ENCODE measurements at places on chromosomes 3 and 15. TPM values are rescaled to one million over a fixed set of nuclear protein-coding genes. Genes with fewer than 3 reads are reported as not detected.
A peak's percentile ranks its signal among the peaks of the same experiment; 100 is the strongest.

DNA sequence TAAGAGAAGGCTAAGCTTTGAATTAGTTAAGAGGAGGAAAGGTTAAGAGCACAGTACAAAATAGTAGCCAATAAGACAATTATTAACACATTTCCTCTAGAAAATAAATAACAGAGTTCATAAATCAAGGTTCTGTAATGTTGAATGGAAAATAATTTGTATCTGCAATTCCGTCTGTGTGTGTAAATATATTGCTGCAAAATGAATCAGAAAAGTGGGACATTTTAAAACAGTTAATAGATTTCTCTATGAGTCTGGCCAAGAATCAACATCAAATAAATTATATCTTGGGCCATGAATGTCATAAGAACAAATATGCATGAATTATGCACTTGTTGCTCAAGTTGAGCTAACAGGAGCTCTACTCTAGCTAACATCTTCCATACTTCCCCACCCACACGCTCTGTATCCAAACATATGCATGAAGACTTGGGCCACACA lies 14.2 kb upstream of the SUCNR1 start:
- no peak for DNase-seq

DNA sequence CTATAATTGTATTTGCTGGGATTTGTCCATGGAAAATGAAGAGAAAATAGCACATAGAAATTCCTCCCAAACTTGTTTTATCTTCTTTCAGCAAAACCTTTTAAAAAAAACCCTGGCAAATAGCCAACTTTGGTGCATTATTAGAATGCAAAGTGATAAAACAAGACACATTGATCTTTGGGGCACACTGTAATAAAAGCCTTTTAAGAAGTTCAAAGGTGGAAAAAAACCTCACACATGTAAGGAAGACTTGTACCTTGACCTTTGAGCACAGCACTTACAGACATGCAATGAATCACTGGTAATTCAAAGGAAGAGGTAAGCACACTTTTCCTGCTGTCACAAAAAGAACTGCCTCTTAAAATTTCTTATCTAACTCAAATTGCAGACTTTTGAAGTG lies 8.0 kb upstream of the MORC1 start:
- DNase-seq = no peak

- DNase-seq = no peak
Observed at GRCh38 chr3:123064914-123065313, 1.9 kb upstream of the PDIA5 start.

- no peak for DNase-seq
Observed at GRCh38 chr15:60022379-60022741, 18.2 kb downstream of the FOXB1 start.

DNA sequence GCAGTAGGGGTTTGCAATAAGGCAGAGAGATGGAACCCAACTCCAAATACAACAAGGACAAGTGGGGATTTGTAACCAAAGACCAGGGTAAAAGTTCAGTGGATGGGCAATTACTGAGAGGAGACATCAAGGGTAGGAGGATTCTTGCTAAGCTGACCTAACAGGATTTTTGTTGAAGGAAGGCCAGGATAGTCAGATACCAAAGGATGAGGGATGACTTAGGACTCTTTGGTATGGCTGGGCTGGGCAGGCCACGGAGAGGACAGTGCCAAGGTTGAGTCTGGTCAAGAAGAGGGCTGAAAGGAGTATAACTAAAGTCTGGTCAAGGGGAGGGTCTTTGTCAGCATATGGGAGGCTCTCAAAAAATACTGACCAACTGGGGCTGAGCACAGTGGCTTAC lies 85.3 kb upstream of the UBE2E2 start:
- DNase-seq = no peak

DNA sequence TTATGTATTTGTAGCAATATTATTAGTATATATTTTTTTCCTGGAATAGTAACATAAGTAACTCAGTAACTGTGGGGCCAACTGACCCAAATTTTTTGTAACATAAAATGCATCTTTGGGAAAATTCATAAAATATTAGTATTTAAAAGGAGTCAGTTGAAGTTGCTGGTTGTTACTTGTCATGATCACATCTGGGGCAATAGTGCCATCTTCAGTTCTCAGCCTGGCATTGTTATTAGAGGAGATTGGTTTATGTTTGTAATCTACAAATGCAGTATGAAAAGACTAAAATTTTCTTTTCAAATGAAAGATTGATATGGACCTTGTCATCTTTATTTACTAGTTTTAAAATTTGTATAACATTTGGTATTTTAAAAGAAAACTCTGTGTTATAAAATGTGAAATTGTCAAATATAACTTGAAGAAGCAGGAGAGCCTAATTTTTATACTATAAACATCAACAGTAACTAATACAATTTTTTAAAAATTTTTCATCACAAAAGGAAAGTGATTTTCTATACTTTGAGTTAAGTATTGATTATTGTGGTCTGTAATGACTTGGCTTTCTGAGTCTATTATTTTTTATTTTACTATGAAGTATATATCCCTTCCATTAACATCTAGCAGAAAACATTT lies 38.8 kb upstream of the MLF1 start:
- DNase-seq = peak; percentile 61

GRCh38 chr3:122316368-122316767 lies 8.7 kb upstream of the CSTA start:
- no peak for DNase-seq

DNA sequence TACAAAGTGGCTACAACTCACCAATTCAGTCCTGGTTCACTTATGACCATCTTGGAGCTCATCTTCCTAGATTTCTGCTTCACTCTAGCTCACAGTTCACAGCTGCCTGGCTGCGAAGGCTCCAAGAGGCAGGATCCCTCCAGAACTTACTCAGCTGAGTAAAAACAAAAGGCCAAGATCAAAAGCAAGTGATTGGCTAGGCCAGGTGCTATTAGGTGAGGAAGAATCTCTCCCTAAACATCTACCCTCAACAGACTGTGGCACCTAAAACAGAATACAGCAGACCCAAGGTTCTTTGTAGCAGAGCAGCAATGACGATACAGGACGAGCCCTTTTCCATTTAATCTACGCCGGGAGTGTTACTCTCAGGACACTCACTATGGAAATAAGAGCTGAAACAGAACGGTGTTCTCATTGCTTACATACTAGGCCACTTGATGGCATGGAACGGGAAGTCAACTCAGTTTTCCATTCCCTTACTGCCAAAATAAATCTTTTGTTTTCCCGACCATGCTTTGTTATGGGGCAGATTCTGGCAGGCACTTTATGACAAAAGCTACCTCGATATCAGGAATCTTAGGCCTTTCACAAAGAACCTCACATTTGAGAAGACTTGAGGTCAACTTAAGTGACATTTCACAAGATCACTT lies 901 bp downstream of the ICE2 start:
- peak; percentile 72 for DNase-seq

DNA sequence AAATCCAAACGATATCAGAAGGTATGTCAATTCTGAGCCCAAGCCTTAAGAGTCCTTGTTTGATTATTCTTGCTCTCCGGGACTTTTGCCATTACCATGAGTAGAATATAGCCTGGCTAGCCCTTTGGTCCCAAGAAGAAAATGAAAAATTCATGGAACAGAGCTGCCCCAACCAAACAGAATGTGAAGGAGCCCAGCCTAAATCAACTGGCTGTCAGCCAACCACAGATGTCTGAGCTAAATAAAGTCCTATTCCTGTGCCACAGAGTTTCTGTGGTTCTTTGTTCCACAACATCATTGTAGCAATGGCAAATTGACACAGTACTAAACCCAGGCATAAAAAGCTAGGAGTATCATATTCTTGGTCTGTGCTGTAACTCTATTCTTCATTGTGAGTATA lies 185.2 kb downstream of the CPNE4 start:
- no peak for DNase-seq

GRCh38 chr3:30518181-30518864 lies 88.1 kb upstream of the TGFBR2 start:
- peak; percentile 97 for DNase-seq

GRCh38 chr15:59300618-59301139 lies 72.0 kb downstream of the MYO1E start:
- no peak for DNase-seq

DNA sequence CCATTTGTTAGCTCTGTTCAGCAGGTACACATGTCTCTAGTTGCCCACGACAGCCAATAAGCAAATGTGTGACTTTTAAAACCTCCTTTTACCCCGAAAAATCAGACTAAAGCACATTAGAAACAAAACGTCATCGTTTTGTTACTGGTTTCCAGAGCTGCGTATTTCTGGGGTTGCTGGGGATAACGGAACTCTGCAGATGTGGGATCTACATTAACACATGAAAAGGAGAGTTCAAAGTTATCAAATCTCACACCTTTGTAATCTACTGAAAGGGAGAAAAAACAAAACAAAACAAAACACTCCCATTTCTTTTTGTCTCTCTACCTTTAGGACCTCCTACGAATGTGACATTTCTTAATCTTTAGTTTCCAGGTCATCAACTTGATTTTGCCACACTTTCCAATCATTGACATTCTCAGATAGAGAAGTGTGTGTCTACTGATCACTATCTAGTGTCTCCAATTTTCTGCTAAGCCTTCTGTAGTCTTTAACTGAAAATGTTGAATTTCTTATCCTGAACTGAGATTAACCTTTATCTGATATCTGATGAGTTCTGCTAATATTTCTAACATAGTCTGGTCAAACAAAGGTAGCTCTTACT lies 93.0 kb upstream of the TSPAN3 start:
- DNase-seq = no peak

- DNase-seq = no peak
Observed at GRCh38 chr3:197836244-197836643, 45.2 kb downstream of the LRCH3 start.

- DNase-seq = no peak
Observed at GRCh38 chr3:121362035-121362734, 183.6 kb downstream of the POLQ start.

GRCh38 chr15:63089260-63090043 lies 32.2 kb upstream of the LACTB start:
- DNase-seq = peak; percentile 94

- no peak for DNase-seq
Observed at GRCh38 chr3:187024536-187025226, 94.4 kb downstream of the ST6GAL1 start.

DNA sequence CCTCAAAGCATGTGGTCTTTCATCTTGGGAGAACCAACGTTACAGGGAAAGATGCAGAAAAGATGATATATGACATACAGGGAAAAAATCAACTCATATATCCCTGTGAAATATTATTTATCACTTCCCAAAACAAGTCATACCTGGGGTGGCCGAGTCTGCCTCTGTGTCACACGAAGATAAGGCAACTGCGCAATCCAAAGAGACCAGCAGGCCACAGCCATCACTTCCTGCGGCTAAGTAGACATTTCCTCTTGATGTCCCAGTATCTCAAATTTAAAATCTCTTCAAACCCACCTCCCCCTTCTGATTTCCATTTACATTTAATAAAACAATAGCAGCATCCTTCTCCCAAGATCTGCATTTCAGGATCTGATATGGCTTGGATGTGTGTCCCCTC lies 71.5 kb downstream of the IGF2BP2 start:
- no peak for DNase-seq

- no peak for DNase-seq
Observed at GRCh38 chr15:70486012-70486411, 277.3 kb downstream of the UACA start.

- DNase-seq = peak; percentile 82
Observed at GRCh38 chr15:64731012-64731804, 44.2 kb downstream of the RBPMS2 start.

DNA sequence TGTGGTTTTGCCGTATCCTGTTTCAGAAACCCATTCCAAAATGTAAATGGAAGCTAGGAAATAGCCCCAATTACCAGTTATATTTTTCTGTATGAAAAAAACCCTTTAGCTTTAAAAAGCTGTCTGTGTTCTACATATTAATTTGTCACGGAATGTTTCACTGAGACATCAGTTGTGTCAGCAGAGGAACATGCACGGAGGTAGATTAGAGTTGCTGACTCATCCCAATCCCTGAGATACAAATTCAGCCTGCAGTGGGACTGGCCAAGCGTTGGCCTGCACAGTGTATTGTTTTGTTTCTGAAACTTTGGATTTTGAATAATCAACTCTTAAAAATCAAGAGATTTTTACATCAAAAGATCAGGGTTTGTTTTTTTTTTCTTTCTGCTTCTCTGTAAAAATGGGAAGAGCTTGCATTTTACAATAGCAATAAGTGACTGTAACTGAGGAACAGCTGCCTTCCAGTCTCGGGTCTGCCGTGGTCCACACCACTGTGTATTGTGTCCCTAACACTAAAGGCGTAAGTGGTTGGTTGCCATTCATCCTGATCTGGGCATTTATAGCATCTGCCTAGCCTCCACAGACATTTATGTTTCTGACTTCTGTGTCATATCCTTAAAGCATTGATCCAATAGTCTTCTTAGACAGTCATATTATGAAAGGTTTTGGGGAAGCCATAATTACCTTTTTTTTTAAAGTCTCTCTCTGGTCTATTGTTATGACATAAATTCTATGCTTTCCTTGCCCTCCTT lies 218.1 kb downstream of the ADAMTSL3 start:
- peak; percentile 63 for DNase-seq

- DNase-seq = no peak
Observed at GRCh38 chr3:194841515-194841841, 155.8 kb downstream of the FAM43A start.

GRCh38 chr3:131591394-131592014 lies 88.7 kb upstream of the MRPL3 start:
- DNase-seq = peak; percentile 56

DNA sequence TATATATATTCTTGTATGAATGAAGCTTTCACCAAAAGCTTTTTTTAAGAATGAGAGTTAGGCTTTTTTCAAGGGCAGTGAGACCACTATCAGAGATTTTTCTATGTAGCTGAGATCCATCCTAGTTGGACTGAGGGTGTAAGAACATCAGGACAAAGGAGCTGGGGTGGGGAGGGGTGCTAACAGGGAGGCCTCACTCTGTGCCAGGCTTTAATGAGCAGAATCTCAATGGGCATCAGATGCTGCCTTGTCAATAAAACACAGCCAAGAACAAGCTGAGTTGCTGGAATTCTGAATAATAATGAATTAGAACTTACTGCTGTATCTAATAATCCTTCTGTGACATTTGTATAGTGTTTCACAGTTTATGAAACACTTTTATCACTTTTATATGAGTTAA lies 41.4 kb upstream of the USP3 start:
- no peak for DNase-seq

- DNase-seq = no peak
Observed at GRCh38 chr3:151398895-151399294, 14.3 kb upstream of the P2RY12 start.

The ACVR2B gene
- total RNA-seq = 17.6 TPM

The TUBGCP5 gene
- total RNA-seq = 21.5 TPM

The VEPH1 gene
- total RNA-seq = 1.2 TPM

The TCF12 gene
- total RNA-seq = 116 TPM

The HHATL gene
- total RNA-seq = 18.1 TPM

The ROBO2 gene
- total RNA-seq = 7.2 TPM

The CEP152 gene
- total RNA-seq = 3.8 TPM

The CHAC1 gene
- 2.0 TPM for total RNA-seq

The CSPG5 gene
- total RNA-seq = 1.4 TPM

The GDPGP1 gene
- 2.9 TPM for total RNA-seq

The EMC7 gene
- 26.2 TPM for total RNA-seq

The CFAP20DC gene
- 1.5 TPM for total RNA-seq

The DMXL2 gene
- 18.7 TPM for total RNA-seq

The FILIP1L gene
- total RNA-seq = 30.0 TPM

The SRGAP3 gene
- total RNA-seq = 20.2 TPM

The CLRN1 gene
- total RNA-seq = 0.18 TPM

The PARP15 gene
- total RNA-seq = 3.2 TPM

The RASL12 gene
- 15.2 TPM for total RNA-seq

Data from muscle of leg (tissue), 16 donors.